ENCODE measurements at places on chromosomes 2 and 18. TPM values are rescaled to one million over a fixed set of nuclear protein-coding genes. Genes with fewer than 3 reads are reported as not detected.

The GPAT2 gene
- total RNA-seq: not detected

DNA sequence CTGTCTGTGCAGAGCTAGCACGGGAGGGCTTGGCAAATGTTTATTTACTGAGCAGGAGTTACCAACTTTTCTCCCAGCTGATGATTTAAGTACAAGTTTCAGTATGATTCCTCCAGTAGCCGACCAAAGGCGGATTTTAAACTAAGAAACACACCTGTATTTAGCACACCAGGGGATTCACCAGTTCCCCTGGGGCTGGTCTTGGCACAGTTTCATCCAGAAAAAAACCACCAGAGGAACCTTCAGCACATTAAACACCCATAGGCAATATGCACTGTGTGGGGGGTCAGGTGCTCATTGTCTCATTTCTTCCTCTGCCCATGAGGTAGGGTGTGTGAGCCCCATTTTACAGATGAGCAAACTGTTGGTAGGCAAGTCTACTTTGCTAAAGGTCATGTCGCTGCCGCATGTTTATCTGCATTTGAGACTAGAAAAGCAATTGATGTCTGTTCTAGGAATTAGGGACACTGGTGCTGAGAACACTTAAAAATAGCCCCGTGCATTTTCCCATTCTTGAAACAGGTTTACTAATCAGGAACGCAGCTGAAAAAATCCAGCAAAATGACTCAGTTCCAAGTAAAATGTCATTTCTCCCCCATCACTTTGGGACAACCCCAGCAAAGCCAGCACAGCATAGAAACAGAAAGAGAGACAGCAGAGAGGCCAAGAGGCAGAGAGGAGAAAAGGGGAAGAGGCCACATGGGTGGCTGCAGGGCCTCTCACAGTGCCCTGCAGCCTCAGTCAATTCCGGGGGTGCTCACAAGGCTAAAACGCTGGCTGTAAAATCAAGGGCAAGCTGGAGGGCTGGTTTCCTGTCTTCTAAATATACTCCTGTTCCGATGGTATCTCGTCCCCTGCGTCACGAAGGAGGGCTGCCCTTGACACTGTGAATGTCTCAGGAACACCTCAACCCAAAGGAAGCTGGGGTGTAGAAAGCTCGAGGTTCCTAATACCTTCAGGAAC is 166.8 kb upstream of the ID2 start:
- no peak for DNase-seq

DNA sequence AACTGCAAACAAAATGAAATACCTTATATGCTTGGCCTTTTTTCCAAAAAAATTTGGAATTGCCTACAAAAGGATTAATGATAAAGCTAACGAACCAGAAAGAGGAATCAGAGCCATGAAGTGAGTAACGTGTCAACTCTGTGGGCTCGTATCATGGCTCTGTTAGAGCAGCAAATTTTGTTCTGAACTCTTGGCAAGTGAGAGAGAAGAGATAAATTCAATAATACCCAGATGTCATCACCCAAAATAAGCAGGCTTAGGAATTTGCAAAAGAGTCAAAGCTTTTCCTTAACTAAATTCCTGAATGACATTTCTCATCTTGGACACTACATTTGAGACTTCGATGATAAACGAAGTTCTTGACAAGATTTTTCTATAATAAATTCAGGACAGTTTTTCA is 4.4 kb downstream of the TXNDC2 start:
- no peak for DNase-seq

GRCh38 chr18:58413667-58414628 is 214.9 kb downstream of the ALPK2 start:
- DNase-seq: no peak

DNA sequence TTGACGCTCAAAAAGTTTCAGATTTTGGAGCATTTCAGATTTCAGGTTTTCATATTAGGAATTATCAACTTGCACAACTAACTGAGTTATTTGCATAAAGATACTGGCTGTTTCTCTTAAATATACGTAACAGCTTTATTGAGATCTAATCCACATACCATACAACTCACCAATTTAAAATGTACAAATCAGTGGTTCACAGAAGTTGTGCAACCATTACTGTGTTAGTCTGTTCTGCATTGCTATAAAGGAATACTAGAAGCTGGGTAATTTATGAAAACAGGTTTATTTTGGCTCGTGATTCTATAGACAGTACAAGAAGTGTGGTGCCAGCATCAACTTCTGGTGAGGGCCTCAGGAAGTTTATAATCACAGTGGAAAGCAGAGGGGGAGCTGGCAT is 8.2 kb downstream of the ATIC start:
- DNase-seq: no peak

The IL36A gene
- total RNA-seq: not detected

The TEX44 gene
- not detected for total RNA-seq

Data from SJSA1 (cell line).